Type B pancreatic cell (in vitro differentiated cells): ENCODE measurements at places on chromosomes 6 and 20.

- no peak for DNase-seq
Measured at GRCh38 chr6:100212131-100212530, 218.1 kb upstream of the MCHR2 start.

GRCh38 chr6:25485821-25486534 lies 166.0 kb upstream of the SCGN start:
- DNase-seq: no peak

- no peak for DNase-seq
Measured at GRCh38 chr6:163285691-163286090, 128.8 kb upstream of the QKI start.

DNA sequence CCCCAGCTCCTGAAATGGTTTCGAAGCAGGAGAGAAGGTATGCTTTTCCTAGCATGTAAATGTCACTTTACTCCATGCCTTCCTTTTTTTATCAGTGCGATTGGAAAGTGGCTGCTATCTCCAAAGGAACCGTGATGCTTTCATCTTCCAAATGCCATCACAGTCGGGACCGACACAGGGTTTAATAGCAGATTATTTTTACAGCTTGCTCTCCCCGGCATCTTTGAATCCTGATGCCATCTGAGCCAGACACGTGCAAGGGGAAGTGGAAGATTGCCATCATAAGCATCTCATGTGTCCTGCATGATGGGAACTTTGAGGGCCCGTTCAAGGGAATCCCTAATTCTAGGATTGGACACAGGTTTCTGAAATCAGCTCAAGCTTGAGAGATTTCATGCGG lies 253.4 kb upstream of the KCNG1 start:
- no peak for DNase-seq

DNA sequence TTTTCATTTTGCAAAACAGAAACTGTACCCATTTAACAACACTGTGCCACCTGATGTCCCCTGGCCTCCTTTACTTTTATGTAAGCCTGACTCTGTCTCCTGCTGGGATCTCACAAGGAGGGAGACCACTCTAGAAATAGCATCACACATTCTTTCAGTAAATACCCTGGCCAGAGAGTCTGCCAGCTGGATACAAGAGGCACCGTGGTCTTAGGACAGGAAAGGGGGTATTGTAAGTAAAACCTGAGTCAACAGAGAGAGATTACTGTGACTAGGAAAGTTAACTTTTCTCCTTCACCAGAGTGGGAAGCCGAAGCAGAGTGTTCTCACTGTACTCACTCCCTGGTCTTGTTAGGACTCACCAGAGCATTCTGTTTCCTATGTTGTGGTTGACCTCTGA lies 27.8 kb downstream of the CMTR1 start:
- DNase-seq: no peak

DNA sequence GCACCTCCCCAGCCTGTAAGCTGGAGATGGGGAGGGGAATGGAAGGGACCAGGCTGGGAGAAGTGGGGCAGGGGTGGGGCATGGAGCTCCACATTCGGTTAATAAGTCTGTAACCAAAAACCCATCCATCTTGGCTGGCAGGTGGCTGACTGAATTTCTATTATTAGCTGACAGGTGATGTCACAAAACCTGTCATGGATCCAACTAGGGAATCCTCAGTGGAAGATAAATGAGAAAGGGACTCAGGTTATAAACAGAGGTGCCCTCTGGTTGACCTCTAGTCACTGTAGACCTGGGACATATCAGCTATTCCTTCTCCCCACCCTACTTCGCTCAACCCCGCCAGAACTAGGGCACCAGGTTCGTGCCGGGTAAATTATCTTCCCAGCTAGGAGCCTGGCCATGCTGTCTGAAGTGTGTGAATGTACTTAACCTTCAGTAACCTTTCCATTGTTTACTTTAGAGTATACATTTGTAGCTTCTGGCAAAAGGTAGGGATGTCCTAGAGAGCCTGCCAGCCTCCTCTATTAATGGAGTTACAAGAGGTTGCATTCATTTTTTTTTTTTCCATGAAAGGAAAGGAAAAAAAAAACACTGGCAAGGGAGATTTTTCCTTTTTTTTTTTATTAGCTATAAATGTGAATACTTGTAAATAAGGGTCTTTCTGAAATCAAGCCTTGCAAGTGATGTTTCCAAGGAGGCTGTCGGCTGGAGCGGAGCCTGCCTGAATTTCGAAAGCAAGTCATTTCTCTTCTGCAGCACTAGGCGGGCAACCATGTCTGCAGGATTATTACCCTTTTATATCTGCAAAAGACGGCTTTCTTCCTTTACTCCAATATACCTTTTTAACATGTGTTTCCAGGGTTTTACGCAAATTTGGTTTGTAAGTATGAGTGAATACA lies 135.9 kb downstream of the TMEM242 start:
- no peak for DNase-seq

DNA sequence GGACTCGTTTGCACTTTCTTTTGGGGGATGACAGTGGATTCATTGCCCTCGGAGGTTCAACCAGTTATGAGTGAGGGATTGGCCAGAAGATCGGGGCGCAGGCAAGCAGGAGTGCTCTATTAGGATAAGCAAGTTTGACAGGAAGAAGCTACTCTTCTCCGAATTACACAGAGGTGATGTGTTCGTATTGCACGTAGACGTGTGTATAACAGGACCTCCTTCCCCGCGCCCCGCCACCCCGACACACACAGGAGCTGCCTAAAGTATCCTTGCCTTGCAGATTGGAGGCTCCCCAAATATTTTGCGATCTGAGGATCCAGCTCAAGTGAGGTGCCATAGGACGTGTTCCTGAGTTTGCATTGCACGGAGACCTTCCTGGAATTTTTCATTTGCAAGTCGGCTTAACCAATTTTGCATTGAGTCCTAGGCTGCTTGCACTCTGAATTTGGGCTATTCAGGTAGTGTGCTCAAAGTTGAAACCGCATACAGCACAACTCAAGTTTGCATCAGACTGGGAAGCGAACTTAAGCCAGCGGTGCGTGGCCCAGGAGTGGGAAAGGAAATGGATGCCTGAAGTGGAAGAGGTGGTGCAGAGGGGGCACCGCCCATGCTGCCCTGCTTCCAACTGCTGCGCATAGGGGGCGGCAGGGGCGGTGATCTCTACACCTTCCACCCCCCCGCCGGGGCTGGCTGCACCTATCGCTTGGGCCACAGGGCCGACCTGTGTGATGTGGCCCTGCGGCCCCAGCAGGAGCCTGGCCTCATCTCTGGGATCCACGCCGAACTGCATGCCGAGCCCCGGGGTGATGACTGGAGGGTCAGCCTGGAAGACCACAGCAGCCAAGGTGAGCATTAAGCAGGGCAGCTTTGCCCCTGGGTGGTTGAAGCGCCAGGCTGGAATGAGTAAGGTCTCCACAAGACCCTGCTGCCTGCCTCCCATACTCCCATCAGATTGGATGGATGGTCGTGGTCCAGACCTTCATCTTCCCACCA lies 770 bp downstream of the TCF19 start:
- no peak for DNase-seq

DNA sequence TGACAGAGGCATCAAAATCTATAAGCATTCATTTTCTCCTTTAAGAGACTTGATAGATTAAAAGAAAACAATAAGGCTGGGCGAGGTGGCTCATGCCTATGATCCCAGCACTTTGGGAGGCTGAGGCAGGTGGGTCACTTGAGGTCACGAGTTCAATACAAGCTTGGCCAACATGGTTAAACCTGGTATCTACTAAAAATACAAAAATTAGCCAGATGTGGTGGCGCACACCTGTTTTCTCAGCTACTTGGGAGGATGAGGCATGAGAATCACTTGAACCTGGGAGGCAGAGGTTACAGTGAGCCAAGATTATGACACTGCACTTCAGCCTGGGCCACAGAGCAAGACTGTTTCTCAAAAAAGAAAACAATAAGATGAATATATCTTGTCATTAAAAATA lies 39.3 kb upstream of the LOC128125822 start:
- no peak for DNase-seq

DNA sequence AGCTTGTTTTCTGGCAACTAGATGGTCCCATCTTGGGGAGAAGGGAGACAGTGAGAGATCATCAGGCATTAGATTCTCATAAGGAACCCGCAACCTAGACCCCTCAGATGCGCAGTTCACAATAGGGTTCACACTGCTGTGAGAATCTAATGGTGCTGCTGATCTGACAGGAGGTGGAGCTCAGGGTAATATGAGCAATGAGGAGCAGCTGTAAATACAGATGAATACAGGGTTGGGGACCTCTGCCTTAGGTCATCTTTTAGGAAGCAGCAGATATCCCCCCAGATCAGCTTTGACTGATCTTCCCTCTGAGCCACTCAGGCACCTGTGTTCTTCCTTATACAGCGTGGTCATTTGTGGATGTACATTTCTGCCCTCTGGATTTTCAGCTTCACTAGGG lies 63.4 kb downstream of the SMOC2 start:
- no peak for DNase-seq
